ENCODE measurements at places on chromosomes 16 and 17.

GRCh38 chr16:912684-913613 lies 57.8 kb downstream of the LMF1 start:
- DNase-seq, result no peak

- no peak for DNase-seq
Observed at GRCh38 chr17:63986821-63987220, 11.3 kb upstream of the PRR29 start.

GRCh38 chr17:3795390-3796102 lies 5.4 kb downstream of the ITGAE start:
- DNase-seq, result no peak

DNA sequence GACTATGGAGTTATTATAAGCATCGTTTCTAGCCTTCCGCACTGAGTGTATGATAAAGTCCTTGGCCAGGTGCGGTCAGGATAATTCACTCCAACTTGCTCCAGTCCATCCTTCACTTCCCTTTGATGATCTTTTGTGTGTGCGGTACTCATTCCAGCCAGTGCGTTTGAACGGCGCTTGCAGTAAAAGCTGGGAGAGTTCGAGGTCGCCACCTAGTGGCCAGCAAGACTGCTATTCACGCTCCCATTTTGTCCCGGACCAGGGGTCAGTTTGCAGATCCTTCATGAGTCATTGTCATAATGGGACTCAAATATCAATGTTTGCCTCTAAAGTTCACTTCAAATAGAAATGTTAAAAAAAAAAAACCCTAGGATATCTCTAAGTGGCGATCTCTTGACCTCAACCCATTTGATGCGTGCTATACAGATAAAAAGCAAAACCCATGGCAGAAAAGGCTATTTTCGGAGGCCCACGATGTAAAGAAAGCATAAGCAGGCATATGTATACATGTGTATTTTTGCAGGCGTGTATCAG lies 417.1 kb downstream of the TMEM114 start:
- no peak for DNase-seq

DNA sequence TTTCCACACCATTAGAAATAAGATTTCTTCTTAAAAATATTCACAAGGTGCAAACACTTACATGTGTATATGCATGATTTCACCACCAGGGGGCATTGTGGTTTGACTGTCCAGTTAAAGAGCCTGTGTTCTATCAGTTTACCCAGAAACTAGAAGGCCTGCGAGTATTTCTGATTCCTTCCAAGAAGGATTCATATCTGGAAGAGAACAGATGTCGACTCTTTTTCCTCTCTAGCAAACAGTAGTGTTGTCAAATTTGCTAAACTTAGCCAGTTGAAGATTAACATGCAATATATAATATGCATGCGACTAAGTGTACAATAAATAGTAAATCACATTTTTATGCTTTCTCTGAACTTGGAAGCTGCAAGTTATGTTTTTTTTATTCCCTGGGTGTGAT lies 404.1 kb downstream of the WWOX start:
- peak; percentile 35 for DNase-seq

DNA sequence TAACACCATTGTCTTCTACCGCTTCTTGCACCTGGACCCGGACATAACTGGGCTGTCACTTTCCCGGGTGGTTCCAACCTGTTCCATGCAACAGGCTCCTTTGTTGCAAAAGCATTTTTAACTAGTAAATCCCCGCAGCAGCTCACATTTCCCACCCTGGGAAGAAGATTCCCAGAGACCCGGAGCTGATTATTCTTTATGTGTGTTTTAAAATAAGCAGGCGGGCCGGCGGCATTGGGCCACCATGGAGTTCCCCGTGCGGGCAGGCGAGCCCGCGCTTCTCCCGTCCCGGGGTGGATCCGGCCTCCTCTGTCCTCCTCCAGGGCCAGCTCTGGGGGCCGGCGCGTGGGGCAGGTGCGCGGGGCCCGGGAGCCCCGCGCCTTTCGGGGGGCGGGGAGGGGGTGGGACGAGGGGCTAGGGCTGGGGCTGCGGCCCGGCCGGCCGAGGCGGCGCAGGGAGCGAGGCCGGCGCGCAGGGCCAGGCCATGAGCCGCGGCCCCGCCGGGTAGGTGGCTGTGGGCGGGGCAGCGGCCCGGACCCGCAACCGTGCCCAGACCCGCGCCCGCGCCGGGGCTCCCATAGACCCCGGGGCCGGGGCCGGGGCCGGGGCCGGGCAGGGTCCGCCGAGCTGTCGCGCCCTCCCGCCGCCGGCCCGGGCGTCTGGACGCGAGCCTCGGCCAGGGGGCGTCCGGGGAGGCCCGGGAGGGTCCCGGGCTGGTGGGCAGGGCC lies 1.7 kb downstream of the CRAMP1 start:
- DNase-seq, result no peak
